ENCODE measurements at places on chromosomes 11 and 22.

- DNase-seq: no peak
These were observed 52.5 kb upstream of the SLC22A12 start for GRCh38 chr11:64538501-64538951.

DNA sequence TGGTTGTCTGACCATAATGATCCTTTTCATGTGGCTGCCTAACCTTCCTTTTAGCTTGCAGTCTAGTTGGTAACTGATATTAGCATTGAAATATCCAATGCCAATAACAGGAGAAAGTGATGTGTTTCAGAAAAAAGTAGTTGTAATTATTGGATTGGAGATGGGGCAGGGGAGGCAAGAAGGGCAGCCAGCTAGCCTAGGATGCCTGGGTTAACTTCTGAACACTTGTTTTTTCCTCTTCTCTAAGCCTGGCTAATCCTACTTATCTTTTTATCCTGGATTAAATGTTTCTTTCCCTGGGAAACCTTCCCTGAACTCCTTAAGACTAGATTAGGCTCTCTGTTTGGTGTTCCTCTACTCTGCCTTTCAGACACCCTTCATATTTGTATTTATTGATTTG lies 380.2 kb downstream of the TMEM135 start:
- DNase-seq: no peak

GRCh38 chr11:83702796-83703195 lies 416.6 kb upstream of the CCDC90B start:
- DNase-seq: no peak

DNA sequence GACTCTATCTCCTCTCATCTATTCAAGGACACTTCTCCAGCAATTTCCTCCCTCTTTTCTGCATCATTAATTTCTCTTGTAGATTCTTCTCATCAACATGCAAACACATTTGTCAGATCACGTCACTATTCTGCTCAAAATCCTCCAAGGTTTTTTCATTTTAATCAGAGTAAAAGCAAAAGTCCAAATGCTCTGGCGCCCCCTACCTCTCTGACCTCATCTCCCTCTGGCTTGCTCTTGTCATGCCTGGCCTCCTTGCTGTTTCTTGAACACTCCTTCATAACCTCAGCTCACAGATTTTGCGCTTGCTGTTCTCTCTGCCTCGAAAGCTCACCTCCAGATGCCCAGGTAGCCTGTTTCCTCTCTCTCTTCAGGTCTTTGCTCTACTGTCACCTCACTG lies 22.4 kb downstream of the RTCB start:
- DNase-seq: no peak

GRCh38 chr22:49286181-49286760 lies 541.4 kb downstream of the BRD1 start:
- no peak for DNase-seq

- no peak for DNase-seq
These were observed 466.0 kb downstream of the INSC start for GRCh38 chr11:15580775-15581095.

GRCh38 chr11:117281159-117281558 lies 10.0 kb upstream of the BACE1-AS start:
- no peak for DNase-seq

- DNase-seq: no peak
These were observed 83.0 kb downstream of the ABTB2 start for GRCh38 chr11:34274712-34275398.

DNA sequence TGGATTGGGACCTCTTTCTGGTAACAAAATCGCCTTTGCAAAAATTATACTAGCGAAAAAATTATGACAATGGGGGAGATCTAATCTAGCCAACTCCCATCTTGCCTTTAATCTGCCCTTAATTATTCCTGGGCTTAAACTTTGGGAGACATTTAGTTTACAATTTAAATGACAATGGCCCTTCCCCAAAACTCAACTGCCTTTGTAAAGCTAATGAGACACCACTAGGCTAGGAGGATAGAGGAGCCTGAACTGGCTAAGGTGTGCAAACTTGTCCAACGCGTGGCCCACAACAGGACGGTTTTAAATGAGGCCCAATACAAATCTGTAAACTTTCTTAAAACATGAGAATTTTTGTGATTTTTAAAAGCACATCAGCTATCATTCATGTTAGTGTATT lies 67.3 kb downstream of the RSF1 start:
- DNase-seq: no peak

DNA sequence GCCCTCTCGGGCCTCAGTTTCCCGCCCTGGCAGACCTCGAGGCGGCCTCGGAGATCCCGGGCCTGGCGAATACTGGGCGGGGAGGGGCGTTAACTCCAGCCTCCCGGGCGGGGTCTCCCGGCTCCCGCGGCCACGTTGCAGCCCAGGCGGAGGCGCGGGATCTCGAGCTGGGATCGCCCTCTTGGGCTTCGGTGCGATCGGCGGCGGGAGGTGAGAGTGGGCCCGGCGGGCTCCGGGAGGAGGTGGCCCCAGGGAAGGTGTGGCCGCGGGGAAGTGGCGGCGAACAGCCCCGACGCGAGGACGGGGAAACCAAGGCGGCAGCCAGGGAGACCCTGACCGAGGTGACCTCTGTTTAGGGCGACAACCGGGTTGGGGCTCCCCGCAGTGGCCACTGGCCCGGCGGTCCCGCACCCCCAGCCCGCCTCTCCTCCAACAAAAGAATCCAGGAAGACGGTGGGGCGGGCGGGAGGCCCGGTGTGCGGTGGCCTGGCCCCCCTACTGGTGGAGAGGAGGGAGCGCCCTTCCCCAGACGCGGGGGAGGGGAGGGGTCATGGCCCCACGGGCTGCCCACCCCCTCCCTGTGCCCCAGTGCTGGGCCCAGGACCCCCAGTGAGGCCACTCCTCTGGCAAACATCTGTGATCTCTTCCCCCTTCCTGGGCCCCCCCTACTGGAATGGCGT lies at the start of gene PHETA2:
Gene PHETA2 (plus strand): TSS at position 117 of the 680 bp plus-strand sequence. CDS start 3,046 bp downstream, outside the sequence.
- no peak for DNase-seq

DNA sequence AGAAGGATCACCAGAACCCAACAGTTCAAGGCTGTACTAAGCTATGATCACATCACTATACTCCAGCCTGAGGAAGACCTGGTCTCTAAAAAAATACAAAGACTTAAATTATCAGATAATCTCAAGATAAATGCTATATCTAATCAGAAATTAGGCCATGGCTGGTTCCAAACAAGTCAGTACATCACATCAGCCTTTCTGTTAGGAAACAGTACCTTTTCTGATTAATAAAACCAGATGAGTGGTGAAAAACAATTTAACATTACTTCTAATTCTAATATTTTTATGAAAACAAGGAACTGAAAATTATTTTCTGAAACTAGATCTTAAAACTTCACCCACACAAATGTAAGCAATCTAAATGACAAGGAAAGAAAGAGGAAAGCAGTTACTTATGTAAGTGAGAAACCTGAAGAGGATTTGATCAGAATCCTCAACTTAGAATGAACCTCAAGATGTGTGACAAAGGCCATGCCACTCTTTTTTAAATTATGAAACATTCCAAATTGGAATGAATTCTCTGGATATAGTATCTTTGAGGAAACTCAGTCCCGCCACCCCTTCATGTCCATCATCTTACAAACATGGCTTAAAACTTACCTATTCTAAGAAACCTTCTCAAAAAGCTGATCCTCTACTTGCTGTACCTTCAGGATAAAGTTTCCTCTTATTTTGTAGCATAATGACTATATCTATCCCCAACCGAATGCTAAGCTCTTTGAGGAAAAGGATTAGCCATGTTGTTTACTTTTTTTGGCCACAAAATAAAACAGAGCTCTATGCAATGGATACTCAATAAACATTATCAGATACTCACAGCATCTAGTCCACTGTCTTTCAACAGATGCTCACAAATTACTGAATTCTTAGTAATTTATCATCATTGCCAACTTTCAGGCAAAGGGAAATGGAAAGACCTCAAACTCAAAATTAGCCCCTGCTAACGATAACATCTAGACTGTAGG lies 132.0 kb downstream of the MRTFA start:
- DNase-seq: no peak

GRCh38 chr11:65572356-65573051 lies at the start of gene FAM89B:
TSS of gene FAM89B (plus strand) at chr11:65572538. CDS start at chr11:65572670, 132 bp downstream.
- DNase-seq: no peak

GRCh38 chr11:12017243-12017678 lies 8.8 kb upstream of the DKK3 start:
- DNase-seq: no peak

- no peak for DNase-seq
These were observed 107.2 kb downstream of the RCN1 start for GRCh38 chr11:32198053-32198452.

GRCh38 chr11:71286701-71287643 lies 34.6 kb upstream of the SHANK2 start:
- DNase-seq: no peak

DNA sequence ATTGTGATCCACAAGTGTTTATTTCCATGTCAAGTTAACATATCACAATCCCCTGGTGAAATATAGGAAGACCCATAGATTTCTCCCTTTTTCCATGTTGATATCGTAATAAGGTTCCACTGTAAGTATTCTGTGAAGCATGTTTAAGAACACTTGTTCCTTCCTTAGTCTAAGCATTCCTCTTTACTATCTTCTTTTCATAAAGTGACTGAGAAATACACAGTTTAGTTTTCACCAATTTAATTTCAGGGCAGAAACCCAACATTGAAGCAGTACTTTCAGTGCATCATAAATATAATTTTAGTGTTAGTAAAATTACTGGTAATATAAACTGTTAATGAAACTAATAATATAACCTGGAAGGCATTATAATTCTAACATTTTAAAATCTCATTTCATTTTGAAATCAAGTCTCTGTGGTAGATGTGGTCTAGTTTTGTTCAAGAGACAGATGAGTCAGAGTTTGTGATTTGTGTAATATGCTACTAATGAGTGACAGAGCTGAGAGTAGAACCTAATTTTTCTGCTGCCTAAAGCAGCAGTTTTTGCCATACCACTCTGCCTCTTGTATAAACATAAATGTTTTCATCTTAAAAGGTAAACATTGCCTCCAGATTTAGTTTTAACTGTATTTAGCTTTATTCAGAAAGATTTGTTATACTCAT lies 79.4 kb downstream of the ATM start:
- no peak for DNase-seq

GRCh38 chr11:125460275-125460674 lies 35.8 kb downstream of the FEZ1 start:
- no peak for DNase-seq

DNA sequence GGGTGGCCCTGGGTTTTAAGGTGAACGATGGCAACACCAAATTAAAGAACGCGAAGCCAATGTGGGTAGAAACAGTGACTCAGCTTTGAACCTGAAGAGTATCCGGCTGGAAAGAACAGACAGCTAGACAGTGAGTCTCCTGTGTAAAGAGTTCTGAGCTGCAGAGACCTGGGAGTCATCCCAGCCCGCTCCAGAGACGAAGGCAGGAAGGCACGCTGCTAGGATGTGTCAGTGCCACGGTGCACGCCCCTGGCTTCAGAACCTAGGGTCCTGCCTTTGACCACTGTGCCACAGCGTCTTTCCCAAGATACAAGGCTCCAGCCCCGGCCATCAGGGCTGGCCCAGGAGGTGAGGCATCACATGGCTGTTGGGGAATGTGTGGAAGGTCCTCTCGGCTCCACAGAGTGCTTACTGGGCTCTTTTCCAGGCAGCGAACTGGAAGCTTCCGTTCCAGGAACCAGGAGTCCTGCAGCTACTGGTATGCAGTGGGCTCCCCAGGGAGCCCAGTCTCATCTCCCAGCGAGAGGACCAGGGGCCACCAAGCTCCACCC lies 29.9 kb downstream of the LRFN4 start:
- DNase-seq: no peak

GRCh38 chr22:28365371-28365770 lies 314.3 kb downstream of the TTC28 start:
- no peak for DNase-seq

- no peak for DNase-seq
These were observed 249.1 kb downstream of the CTTN start for GRCh38 chr11:70647188-70648166.

DNA sequence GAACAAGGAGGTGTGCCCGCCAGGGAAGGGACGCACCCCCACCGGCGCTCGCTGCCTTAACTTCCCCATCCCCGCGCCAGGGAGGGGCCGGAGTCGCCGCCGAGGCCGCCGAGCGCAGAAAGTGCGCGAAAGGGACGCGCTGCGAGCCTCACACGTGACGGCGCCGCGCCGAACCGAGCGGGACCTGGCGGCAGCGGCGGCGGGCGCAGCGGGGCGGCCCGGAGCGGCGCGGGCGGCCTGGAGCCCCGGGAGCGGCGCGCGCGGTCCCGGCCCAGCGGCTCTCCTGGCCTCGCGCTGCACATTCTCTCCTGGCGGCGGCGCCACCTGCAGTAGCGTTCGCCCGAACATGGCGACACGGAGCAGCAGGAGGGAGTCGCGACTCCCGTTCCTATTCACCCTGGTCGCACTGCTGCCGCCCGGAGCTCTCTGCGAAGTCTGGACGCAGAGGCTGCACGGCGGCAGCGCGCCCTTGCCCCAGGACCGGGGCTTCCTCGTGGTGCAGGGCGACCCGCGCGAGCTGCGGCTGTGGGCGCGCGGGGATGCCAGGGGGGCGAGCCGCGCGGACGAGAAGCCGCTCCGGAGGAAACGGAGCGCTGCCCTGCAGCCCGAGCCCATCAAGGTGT lies at the start of gene SORL1:
Gene SORL1 (plus strand): TSS at position 329 of the 623 bp plus-strand sequence. CDS start 18 bp downstream, at position 347.
- DNase-seq: no peak
